Lung (tissue), 17 donors: ENCODE measurements at places on chromosomes 11 and 22. TPM values are rescaled to one million over a fixed set of nuclear protein-coding genes. Genes with fewer than 3 reads are reported as not detected.

Gene DUSP18
- total RNA-seq = 15.1 TPM

Gene CRYBA4
- not detected for total RNA-seq

GRCh38 chr11:123616505-123617198, 37.8 kb downstream of the SCN3B start:
- H3K27me3 ChIP-seq = no peaks in the 10 kb centered on the region
- H3K4me1 ChIP-seq = no peaks in the 10 kb centered on the region
- peaks cover 8% of the 10 kb centered on the region for H3K36me3 ChIP-seq
- peak; percentile 59 for DNase-seq

GRCh38 chr22:21961886-21962654, 9.4 kb upstream of the PPM1F start:
- no peak overlapping the region for H3K27ac ChIP-seq
- peaks cover 6% of the 10 kb centered on the region for H3K36me3 ChIP-seq
- H3K4me3 ChIP-seq = no peak overlapping the region
- DNase-seq = no peak

DNA sequence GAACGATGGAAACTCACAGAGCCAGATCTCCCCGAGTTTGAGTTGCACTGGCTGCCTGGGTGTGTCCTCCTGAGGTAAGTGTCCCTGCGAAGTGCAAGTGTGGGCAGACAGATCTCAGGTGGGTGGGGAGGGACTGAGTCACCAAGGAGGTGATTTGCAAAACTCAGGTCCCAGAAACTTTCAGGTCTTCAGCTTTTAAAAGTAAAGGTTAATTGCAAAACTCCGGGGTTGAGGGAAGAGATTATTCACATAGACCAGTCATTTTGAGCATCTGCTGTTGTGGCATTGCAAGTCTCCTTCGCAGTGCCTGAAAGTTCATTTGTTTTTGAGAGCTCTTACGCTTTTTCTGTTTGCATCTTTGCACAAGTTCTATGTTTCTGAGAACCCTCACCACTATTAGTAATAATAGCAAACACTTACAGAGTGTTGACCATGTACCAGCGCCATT, 7.1 kb downstream of the CD44 start:
- no peaks in the 10 kb centered on the region for H3K36me3 ChIP-seq
- no peak for DNase-seq
- no peak overlapping the region for H3K27ac ChIP-seq
- no peak overlapping the region for H3K4me3 ChIP-seq
- no peaks in the 10 kb centered on the region for H3K27me3 ChIP-seq
- peaks cover 12% of the 10 kb centered on the region for H3K4me1 ChIP-seq

DNA sequence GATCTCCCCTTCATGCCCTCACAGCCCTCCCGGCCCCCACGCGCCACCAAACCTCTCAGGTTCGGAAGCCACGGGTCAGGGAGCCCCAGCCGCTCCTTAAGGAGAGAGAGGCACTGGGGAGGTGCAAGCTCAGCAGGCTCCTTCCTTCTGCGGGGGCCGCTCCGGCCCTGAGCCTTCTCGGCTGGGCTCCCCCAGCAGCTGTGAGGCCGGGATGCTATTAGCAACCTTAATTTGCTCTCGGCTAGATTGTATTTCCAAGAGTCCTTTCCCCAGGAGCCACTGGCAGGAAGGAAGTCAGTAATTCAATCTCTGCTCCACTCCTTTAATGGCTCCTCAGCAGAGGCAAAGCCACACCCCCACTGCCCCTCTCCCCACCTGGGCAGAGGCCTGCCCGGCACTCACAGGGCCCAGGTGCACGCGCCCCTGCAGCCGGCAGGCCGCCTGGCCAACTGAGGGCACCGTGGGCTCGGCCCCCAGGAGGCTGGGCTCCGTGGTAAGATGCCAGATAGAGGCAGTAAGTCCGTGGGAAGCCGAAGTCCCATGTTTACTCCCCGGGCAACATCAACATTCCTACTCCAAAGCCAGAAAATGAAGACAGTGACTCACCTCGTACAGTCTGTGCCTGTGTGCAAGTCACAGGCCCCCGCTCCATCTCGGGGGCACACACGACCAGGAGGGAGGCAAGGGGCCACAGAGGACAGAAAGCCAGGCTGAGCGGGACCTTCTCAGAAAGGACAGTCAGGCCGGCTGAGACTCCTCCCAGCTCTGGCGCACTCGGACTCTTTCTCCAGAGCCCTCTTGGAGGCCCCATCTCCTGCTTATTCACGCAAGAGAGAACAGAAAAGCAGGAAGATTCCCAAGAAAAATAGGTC, 5.2 kb downstream of the IGSF9B start:
- no peak overlapping the region for H3K4me3 ChIP-seq
- no peak overlapping the region for H3K27ac ChIP-seq
